IPS DF 6.9 (cell line): ENCODE measurements at places on chromosomes 11 and 22.

DNA sequence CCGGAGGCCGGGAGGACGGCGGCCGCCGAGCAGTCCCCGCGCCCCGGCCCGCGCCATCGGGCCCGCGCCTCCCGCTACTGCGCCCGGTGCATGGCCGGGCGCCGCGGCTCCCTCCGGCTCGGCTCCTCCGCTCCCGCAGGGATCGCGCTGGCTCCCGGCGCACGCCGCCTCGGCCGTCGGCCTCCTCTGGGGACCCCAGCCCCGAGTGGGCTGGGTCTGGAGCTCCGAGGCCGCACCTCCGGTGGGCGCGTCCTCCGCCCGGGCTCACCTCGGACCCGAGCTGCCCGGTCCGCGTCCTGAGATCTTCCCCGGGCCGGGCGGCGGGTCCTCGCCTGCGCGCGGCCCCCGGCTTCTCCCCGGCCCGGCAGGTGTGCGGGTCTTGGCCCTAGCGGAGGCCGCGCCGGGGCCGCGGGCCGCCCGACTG, 251 bp downstream of the SHISA8 start:
- DNase-seq: no peak

DNA sequence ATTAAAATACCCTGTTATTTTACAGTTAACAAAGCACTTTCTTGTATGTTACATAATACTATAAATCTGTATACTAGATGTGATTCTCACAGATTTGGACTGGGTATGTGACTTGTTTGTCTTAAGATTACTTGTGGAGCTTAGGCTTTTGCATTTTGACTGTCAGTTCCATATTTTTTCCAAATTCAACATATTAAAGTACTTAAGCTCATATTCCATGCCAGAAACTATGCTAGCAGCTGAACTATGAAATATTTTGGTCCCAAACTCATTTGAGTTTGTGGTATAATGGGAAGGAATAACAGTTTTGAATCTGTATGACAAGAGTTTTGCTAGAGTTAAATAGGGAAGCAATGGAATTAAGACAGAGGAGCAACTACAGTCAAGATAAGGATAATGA, 841.4 kb downstream of the JRKL start:
- DNase-seq: no peak

GRCh38 chr22:23775779-23776375, 3.2 kb downstream of the MMP11 start:
- DNase-seq: no peak

DNA sequence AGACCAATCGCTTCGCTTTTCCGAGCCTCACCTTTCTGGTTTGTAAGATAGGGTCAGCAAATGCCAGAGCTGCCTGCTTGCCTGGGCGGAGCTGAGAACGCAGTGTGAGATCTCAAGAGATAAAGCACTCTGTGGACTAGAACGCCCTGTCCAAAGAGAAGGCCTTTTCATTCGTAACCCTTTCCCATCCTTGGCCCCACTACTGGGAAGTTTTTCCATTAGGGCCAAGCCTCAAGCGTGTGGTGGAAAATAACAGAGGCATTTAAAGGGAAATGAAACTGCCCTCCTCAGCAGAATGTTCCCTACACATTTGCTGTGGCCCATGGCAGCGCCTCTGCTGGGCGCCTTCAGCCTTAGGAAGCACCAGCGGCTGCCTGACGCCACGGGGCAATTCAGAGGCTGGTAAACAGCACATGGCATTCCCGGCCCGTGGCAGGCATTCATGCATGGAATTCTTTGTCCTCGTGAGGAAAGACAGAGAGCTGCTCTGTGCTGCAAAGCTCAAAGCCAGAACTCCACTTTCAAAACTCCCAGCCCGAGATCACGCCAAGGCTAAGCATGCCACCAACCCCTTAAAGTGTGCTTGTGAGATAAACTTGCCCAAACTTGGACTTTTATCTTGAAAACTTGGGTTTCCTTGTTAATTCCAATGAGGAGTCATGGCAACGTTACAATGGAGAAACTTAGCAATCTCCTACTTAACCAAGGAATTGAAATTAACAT, 38.1 kb downstream of the AHNAK start:
- DNase-seq: peak; percentile 33

- DNase-seq: no peak
These were observed 320 bp downstream of the CLTCL1 start for GRCh38 chr22:19291218-19291579.

GRCh38 chr11:77410076-77410827, 63.6 kb downstream of the PAK1 start:
- DNase-seq: no peak

DNA sequence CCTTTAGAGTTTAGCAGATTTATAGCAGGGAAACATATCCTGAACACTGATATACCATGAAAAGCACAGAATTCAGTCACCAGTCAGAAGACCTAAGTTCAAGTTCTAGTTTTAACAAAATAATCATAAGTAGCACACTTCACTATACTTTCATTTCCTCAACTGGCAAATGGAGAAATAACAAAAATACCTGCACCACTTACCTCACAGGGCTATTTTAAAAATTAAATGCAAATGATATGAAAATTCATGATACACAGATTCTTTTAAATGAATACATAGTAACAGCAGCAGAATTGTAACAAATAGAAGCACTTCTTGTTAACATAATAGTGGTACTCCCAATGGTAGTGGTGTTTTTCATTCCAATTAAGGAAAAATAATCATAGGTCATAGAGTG, 139.0 kb downstream of the FCHSD2 start:
- DNase-seq: no peak

DNA sequence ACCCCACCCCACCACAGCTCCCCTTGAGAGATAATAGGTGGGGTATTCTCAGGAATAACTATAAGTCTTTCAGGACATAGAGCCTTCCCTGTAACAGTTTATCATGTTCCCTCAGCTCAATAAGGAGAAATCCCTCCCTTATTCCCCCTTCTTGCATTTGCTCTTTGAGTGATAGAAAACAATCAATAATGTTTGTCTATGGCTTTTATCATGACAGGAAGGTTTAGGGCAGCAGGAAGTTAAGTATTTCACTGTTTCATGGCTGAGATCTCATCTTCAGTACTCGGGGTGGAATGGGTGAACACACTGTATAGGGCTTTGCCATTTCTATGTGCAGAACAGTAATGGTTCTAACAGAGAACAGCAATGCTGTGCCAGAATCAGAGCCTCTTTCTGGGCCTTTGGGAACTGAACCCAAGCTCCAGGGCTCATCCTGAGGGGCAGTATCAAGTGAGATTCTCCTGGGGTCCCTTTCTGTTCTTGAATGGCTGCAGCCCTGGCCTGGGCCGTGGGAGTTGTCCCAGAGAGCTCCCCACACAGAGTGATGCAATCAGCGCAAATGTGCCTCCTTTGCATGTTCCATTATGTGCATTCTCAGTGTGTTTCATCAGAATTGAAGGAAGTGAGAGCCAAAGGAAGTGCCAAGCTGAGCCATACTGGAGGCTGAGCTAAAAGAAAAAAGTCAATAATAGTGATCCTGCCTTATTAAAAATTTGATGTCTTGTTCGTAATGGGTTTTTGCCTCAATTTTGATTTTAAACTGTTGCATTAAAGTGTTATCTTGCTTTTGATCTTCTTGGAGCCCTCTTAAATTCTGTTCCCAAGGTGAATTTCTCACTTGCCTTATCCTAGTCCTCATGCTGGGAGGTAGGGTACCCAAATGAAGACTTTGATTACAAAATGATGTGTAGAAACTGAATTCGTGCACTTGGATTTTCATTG, 2.9 kb upstream of the CYP2R1 start:
- DNase-seq: no peak

GRCh38 chr22:47600791-47601625, 838.6 kb downstream of the TBC1D22A start:
- DNase-seq: no peak

DNA sequence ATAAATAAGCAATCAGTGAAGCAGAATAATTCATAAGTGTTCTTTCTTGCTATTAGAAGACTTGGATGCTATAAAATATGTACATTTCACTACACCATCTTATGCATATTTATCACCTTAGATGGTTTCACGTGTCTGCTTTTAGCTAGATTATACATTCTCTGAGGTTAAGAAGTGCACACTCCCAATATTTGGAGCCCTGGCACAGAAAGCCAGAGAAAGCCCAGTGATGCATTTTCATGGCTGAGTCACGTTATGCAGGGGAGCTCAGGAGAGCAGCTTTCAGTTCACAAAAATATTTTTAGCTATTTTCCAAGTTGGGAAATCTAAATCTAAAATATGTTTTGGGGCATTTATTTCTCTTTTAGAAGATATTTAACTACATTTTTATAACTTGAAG, 5.1 kb upstream of the TP53AIP1 start:
- DNase-seq: no peak

DNA sequence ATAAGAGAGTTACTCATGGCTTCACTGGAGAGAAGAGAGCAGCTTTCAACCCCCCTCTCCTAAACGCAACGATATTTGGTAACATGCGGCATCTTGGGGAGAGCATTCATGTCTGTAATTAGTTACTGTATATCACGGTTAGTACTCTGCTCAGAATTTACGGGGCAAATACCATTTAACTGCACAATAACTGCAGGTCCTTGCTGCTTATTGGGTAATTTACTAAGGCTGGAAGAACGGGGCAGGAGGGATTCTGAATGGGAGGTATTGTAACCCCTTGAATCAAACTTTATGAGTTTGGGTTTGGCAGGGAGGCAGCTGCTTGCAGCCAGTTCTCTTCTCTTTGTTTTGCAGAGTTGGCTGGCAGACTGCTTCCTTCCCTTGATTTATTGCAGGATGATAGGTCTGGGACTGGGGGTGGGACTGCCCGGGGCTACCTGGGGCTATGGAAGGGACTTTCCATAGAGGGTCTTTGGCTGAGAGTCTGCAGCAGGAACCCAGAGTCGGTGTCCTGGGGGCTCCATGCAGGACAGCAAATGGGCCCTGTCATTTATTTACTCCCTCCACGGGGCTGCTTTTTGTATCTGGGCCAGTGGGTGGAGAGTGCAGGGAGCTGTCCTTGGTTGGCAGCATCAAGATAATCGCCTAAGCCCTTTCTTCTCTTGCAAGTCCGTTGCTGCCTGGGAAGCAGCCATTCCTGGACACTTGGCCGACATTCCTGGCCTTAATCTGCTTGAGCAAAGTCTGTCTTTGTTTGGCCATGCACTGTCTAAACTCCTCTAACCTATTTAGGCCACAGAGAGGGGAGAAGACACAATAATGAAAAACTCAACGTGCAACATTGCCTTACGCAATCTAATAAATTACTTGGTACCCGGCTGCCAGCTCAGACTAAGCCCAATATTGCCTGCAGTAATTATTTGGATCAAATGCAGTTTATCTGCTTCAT, 188.9 kb downstream of the ST3GAL4 start:
- DNase-seq: no peak

GRCh38 chr11:116499396-116500003, 273.3 kb downstream of the BUD13 start:
- DNase-seq: peak; percentile 88

GRCh38 chr22:19130959-19131684, at the start of gene TSSK2:
TSSK2 (plus strand) TSS chr22:19131308; CDS start chr22:19131400, 92 bp downstream.
- DNase-seq: no peak

DNA sequence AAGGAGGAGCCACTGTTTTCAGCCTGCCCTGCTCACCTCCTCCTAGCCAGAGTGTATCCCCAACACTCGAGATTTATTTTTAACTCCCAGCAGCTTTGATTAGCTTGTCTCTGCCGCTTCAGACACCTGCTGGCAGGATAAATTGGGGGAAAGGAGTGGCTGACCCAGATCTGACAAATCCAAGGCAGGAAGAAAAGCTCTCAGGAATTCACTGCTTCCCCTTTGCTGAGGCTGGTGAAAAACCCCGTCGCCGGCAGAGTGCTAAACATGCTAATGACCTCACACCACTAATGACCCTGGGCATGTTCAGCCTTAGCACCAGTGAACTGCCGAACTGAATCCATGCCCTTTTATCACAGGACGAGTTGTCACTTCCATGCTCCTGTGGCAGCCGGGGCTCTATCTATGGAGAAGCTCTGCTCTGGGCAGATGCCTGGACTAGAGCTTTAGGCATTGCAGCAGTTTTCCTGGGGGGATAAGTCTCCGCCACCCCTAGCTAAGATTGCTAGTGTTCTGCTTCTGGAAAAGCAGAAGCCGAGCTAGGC, 52.2 kb downstream of the FEZ1 start:
- no peak for DNase-seq

DNA sequence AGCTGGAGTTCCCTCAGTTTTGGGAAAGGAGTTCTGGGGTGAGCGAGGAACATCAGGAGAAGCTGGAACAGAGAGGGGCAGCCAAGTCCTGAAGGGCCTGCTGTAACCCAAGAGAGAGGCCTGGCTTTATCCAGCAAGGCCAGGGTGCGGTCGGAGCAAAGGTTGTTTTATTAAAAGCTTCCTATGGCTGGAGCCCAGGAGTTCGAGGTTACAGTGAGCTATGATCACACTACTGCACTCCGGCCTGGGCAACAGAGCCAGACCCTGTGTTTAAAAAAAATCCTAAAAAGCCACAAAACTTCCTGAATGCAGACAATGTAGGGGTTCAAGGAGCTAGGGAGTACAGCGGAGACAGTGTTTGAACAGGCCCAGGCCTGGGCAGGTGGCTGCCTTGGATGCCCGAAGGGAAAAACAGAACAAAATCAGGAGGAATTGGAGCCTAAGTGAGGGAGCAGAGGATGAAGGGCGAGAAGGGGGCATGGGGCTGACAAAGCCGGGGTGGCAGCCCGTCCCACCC, 22.2 kb upstream of the MALAT1 start:
- no peak for DNase-seq

GRCh38 chr11:61923166-61924063, 6.0 kb upstream of the RAB3IL1 start:
- no peak for DNase-seq

DNA sequence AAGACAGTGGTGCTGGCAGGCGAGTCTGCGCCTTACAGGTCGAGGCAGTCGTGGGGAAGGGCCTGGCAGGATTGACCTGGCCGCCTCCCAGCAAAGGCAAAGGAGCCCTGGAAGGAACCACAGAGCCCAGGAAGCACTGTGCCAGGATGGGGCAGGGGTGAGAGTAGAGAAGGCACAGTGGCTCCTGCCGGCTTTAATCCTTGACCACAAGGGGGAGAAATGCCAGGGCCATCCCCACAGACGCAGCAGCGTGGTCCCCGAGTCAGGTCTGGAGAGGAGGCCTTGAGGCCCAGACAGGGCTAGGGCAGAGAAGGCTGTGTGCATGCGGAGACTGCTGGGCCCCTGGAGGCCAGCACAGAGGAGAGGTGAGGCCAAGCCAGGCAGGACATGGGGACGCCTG, 9.9 kb upstream of the NDUFS8 start:
- no peak for DNase-seq

- DNase-seq: no peak
These were observed 21.6 kb downstream of the ZFP91 start for GRCh38 chr11:58600510-58600909.

- no peak for DNase-seq
These were observed 77.4 kb upstream of the WNT7B start for GRCh38 chr22:46054091-46055073.

- no peak for DNase-seq
These were observed 530.2 kb downstream of the DLG2 start for GRCh38 chr11:85096939-85097338.
